CD4-positive, alpha-beta memory T cell (primary cell): ENCODE measurements at places on chromosomes 1 and 21. TPM values are rescaled to one million over a fixed set of nuclear protein-coding genes. Genes with fewer than 3 reads are reported as not detected.

DNA sequence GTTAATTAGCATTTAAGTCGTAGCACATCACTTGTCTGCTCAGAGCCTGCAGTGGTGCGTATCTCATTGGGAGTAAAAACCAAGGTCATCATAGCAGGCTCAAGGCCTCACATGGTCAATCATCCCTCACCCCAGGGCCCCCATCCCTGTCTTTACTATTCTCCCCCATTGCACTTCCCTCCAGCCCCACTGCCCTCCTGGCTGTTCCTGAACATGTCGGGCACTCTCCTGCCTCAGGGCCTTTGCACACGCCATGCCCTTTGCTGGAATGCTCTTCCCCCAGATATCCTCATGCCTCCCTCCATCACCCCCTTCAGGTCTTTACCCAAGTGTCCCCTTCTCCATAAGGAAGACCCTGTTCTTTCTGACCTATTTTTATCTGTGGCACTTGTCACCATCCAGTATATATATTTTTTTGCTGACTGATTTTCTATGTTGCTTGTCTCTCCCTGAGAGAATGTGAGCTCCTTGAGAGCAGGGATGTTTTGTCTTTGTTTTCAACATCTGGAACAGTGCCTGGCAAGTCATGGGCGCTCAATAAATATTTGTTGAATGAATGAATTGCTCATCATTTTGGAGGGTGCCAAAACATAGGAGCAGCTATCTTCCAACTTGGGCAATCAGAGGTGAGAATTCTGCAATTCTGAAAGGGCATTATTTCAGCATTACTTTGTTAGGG lies 74.1 kb upstream of the POU3F1 start:
- no peak for DNase-seq

GRCh38 chr1:86704972-86705664 lies 742 bp downstream of the SH3GLB1 start:
- DNase-seq, result peak; percentile 40

DNA sequence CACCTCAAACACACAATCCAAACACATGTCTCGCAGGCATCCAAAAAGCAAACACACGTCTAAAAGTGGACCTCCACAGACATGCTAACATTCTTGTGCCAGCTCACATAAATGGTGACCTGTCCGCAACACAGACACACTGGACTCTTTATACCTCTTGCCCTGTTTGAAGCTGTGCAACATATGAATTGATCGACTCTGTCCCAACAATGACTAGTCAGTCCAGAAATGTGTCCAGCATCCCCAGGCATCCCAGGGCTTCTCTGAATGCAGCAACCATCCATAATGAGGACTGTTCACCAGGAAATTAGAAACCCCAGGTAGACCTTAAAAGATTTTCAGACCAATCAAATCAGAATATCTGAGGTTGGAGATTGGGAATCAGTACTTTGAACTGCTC lies 3.2 kb downstream of the DDR2 start:
- no peak for DNase-seq

DNA sequence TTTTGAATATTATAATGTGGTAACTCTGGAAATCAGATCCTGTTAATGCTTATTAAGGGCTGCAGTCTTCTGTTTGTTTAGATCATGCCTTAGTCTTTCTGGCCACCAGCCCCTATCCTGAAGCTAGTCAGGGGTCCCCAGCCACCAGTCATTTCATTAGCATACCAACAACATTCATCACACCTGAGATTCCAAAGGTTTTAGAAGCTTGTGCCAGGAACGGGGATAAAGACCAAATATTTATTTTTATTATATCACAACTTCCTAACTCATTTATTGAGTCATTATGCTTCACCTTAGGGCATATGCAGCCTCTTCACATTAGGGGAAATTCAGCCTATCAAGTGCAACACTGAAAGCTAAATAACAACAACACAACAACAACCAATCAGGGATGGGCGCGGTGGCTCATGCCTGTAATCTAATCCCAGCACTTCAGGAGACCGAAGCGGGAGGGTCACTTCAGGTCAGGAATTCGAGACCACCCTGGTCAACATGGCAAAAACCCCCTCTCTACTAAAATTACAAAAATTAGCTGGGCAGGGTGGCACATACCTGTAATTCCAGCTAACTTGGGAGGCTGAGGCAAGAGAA lies 2.9 kb upstream of the PSEN2 start:
- DNase-seq, result no peak

- DNase-seq, result no peak
Measured at GRCh38 chr1:18564676-18565075, 66.0 kb upstream of the PAX7 start.

DNA sequence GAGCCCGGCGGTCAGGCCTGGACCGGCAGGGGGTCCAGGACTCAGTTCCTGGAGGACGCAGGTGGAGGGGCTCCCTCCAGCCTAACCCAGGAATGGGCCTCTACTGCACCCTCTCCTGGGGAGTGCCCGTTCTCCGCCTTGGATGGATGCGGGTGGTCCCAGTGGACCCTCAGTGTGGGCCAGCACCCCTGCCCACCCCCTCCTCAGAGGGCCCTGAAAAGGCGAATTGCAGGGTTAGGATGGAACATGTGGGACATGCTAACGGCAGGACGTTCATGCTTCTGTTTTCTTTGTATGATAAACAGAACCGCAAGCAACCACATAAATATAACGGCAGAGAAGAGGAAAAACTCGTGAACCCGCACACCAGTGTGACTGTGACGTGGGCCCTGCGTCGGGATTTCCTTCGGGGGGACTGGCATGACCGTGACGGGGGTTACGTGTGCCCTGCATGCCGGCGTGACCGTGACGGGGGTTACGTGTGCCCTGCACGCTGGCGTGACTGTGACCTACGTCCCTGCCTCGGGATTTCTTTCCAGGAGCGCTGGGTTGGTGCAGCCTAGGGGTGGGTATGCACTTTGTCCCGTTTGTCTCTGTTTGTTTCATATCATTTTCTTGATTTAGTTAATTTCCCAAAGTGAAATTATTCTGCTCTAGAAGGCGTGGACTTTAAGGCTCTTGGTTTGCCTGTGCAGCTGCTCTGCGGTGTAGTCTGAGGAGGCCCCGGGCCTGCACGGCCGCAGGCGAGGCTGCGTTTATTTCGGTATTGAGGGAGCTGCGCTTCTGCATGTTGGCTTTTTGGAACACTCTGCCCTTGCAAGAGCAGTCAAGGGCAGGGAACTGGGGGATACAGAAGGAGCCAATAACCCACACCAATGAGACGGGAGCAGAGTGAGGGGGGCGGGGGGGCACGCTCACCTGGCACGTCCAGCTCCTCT lies 3.1 kb downstream of the FTCD start:
- DNase-seq, result no peak

- DNase-seq, result peak; percentile 62
Measured at GRCh38 chr1:31760471-31761470, 3.4 kb downstream of the ADGRB2 start.

GRCh38 chr1:231376875-231377549 lies 38.9 kb downstream of the SPRTN start:
- DNase-seq, result no peak

GRCh38 chr21:28213261-28213660 lies 779.4 kb downstream of the LTN1 start:
- no peak for DNase-seq

DNA sequence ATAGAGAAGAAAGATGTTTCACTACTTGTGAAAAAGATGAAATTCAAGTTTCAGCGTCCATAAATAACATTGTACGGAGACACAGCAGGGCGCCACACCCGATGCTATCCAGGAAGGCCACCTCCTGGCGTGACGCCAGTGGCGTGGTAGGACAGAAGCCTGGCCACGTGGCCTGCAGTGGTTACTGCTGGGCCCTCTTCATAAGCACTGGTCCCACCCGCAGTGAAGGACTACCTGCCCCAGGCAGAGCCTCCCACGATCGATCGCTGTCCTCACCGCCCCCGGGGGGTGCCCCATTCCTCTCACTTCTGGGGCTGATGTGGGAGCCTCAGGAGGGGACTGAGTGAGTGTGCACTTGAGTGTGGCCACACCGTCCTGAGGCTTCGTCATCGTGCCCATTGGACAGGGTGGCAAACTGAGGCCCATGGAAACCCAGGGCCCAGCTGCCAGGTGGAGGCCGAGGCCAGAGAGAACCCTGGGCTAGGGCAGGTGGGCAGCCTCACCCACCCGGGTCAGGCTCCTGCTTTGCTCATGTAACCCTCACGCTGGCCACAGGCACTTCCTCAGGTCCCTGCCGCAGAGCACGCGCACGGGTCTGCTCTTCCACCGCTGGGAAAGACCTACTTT lies 11.7 kb upstream of the HES5 start:
- DNase-seq, result no peak

DNA sequence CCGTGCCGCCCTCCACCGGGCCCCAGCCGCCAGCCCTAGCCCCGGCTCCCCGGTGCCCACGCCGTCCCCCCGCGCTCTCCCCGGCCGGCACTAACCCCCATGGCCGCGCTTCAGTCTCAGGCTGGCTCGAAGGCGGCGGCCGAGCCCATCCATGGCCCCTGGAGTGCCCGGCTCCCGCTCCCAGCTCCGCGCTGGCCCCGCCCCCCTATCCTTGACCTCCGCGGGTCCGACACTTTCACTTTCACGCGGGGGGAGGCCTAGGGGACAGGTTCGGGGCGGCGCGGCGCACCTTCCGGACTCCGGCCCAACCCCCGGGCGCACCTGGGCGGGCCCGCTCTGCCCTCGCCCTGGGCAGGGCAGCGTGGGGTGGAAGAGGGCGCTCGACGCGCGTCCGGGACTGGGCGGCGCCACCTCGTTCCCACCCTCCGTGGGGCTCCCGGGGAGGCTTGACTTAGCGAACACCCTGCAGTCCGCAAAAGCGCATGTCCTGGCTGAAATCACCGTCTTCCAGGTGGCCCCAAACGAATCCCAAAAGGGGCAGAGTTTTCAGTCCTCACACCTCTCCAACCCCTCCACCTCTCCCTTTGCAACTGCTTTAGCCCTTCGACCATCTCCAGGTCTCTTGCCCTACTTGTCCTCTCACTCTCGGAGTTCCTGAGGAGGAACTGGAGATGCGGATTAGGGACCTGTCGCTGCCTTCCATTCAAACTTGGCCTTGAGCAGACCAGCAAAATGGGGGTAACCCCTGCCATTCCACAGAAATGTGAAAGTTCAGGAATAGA lies 3.9 kb upstream of the DENND2D start:
- peak; percentile 73 for DNase-seq

- DNase-seq, result no peak
Measured at GRCh38 chr1:44302541-44302940, 52.5 kb downstream of the ERI3 start.

CHIA gene
- not detected for total RNA-seq

FOXO6 gene
- not detected for total RNA-seq

NBPF4 gene
- 0.35 TPM for total RNA-seq

CCDC181 gene
- total RNA-seq, result 0.17 TPM

MCOLN3 gene
- 0.80 TPM for total RNA-seq

ANKRD35 gene
- total RNA-seq, result not detected

KCNJ9 gene
- not detected for total RNA-seq

RGSL1 gene
- not detected for total RNA-seq

SAMSN1 gene
- 59.5 TPM for total RNA-seq
